ENCODE measurements at places on chromosomes 2 and 18.
A peak's percentile ranks its signal among the peaks of the same experiment; 100 is the strongest.

GRCh38 chr18:14925281-14925709, 177.3 kb downstream of the ANKRD30B start:
- no peak for DNase-seq

- DNase-seq: no peak
Measured at GRCh38 chr18:3383381-3383915, 66.5 kb upstream of the TGIF1 start.

- DNase-seq: no peak
Measured at GRCh38 chr2:231533086-231533776, 3.0 kb upstream of the NMUR1 start.

GRCh38 chr2:105775809-105776559, 31.3 kb downstream of the NCK2 start:
- no peak for DNase-seq

DNA sequence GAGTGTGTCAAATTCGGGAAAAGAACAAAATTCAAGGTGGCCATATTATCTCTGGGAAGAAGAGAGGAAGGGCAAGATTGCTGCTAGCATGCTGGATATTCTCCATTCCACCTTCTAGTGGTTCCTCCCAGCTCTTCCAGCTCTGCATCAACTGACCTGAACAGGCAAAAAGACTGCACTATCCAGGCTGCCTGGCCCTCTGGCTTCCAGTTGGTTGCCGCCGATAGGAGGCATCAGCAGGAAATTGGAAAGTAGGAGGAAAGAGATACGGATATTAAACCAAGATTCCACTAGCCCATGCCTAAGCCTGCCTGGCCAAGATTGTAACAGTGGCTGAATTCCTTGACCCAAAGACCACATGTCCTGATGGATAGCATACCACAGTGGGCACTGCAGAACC, 1.7 kb upstream of the RTTN start:
- DNase-seq: no peak

DNA sequence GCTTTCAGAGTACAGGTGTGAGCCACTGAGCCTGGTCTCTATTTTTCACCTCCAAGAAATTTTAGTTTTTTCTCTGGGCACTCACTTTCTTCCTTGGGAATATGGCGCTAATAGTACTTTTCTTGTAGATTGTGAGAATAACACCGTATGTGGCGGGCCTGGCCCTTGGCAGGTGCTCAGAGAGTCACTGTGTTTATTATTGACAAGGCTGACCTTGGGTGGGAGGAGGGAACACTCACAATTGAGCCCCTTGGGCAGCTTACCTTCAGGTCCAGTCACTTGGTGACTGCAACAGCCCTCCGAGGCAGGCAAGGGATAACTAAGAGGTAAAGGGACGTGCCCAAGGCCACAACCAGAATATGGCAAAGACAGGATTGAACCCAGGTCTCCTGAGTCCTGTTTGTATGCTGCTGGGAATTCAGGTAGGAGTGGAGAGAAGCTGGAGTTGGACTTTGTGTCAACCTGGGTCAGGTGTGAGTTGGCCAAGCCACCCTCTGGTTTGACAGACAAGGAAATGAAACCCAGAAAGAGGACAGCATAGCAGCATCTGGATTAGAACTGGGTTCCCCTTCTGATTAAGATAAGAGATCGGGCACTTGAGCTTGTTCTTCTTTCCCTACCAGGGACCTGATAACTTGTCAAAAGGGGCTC, 2.8 kb upstream of the STK25 start:
- no peak for DNase-seq

DNA sequence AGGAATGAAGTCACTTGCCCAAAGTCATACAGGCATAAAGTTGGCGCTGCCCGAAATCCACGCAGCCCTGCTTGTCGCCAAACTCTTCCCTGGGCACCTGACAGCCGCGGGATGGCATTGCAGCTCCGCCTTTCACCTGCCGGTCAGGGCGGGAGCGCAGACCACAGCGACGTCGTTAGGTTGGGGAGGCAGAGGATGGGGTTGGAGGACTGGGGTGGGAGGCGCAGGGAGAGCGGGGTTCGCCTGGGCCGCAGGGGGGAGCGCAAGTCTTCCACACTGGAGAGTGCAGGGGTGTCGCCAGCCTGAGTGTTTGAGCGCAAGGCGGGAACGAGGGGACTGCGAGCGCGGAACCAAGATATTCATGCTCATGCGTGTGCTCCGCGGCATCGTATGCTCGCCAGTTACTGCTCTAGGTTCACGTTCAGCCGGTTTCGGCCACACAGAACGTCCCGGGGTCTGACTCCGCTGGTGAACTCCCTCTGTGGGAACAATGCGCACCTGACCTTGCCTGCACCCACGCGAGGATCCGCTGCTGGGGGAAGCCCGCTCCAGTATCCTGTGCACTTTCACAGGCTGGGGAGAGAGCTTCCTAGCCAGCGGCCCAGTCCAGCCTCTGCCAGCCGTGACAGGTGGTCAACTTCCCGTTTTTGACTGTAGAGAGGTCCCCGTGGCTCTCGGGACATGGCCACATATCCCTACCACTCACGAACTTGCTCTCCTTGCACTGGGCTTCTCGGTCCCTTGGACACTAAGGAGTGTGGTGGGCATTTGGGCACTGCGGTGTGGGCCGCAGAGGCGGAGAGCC, 767 bp upstream of the NPPC start:
- DNase-seq: peak; percentile 30

GRCh38 chr2:241689306-241689705, 2.7 kb upstream of the DTYMK start:
- DNase-seq: no peak

- no peak for DNase-seq
Measured at GRCh38 chr2:169093535-169093934, 24.2 kb downstream of the DHRS9 start.

- no peak for DNase-seq
Measured at GRCh38 chr2:64635976-64636911, 17.5 kb downstream of the SERTAD2 start.

- no peak for DNase-seq
Measured at GRCh38 chr2:20781656-20782265, 41.1 kb downstream of the LDAH start.

DNA sequence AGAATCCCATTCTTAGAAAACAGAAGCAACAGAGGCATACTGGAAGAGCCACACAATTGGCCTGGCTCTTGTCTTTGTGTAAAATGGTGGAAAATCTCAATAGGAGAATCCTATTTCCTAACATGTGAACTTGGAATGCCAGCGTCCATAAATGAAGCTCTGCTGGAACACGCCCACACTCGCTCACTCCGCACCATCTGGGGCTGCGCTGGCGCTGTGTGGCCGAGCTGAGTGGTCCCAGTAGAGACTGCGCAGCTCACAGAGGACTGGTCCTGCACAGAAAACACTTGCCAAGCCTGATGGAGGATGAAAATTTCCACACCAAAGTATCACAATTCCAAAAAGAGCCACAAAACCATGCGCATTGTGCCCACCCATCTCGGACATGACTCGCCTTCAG, 56.2 kb downstream of the PXDN start:
- DNase-seq: no peak

GRCh38 chr2:121849236-121849635, 93.8 kb downstream of the TSN start:
- no peak for DNase-seq

DNA sequence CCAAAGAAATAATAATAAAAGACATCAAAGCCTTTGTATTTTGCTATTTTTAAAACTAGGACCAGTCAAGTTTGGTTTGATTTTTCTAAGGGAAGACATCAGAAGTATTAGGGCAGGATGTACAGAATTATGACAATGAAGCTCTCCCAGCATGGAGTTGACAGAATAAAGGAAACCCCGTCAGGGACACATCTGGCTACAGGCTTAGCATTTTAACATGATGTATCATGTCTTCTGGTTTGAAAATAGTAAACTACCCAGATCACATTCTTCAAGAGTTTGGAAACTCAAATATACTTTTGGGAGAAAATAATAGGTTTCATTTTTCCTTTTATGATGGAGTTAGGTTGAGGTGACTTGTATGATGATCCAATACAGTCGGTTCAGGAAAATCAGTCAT, 552.0 kb upstream of the CDH2 start:
- no peak for DNase-seq

- no peak for DNase-seq
Measured at GRCh38 chr18:56158676-56159075, 479.7 kb downstream of the TXNL1 start.

- DNase-seq: no peak
Measured at GRCh38 chr2:30454571-30454970, 7.5 kb downstream of the LCLAT1 start.

DNA sequence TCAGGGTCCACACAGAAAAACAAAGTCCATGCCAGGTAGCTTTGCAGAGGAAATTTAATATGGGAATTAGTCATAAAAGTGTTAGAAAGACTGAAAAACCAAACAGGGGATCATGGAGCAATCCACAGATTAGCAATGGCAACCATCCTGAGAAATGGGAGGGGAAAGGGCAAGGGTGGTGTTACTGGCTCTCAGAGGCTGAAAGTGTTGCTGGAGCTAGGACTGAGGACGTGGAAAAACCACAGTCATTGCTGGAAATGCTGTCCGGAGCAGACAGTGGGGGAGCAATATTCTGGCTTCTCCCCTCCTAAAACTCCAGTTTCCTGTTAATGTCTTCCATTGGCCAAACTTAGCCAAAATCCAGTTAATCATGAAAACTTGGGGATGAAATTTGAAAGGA, 172.4 kb downstream of the ZBTB7C start:
- no peak for DNase-seq

DNA sequence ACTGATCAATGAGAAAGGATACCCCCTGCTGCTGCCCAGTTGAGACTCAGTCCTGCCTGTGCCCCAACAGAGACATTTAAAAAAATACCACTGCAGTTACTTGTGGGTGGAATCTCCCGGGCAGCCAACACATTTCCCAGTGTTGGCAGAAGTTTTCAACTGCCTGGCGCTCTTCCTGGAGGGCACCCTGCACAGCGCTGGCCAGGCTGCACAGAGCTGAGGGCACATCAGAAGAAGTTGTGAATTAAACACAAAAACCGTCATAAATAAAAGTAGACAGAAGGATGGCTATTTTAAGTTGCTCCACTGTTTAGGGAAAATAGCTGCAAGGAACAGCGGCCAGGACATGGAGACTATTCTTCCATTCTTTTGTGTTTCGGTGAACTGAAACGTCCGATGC, 110.2 kb upstream of the THOC1 start:
- no peak for DNase-seq

DNA sequence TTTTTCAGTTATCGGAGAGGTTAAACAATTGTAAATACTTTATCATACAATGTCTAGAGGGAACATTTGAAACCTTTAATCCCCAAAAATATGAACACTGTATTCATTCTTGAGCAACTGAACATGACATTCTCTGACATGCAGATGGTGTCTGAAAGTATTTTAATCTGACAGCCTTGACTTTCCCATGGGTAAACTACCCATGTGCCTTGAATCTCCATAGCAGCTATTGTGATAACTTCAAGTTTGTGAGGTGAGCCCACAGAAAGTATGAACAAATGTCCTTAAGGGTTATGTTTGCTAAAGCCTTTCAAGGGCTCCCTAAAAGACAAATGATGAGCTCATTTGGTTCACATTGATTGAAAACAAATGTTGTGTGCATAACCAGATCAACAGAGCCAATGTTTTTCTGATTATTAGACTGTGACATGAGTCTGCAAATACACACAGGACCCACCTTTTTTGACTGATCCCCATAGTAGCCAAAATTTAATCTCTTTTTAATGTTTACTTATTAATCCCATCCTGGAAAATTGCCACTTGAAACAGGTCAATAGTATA, 1326.0 kb downstream of the LRP1B start:
- DNase-seq: no peak

GRCh38 chr18:9148203-9148552, 11.6 kb downstream of the ANKRD12 start:
- no peak for DNase-seq

- DNase-seq: peak; percentile 38
Measured at GRCh38 chr2:88329815-88330603, 122.5 kb downstream of the FOXI3 start.

- no peak for DNase-seq
Measured at GRCh38 chr2:39515273-39515896, 78.3 kb upstream of the MAP4K3 start.

- no peak for DNase-seq
Measured at GRCh38 chr18:26804519-26804918, 61.0 kb downstream of the AQP4 start.

- no peak for DNase-seq
Measured at GRCh38 chr2:180630756-180631155, 349.6 kb upstream of the UBE2E3 start.

- DNase-seq: no peak
Measured at GRCh38 chr18:42534313-42534712, 579.3 kb downstream of the PIK3C3 start.

DNA sequence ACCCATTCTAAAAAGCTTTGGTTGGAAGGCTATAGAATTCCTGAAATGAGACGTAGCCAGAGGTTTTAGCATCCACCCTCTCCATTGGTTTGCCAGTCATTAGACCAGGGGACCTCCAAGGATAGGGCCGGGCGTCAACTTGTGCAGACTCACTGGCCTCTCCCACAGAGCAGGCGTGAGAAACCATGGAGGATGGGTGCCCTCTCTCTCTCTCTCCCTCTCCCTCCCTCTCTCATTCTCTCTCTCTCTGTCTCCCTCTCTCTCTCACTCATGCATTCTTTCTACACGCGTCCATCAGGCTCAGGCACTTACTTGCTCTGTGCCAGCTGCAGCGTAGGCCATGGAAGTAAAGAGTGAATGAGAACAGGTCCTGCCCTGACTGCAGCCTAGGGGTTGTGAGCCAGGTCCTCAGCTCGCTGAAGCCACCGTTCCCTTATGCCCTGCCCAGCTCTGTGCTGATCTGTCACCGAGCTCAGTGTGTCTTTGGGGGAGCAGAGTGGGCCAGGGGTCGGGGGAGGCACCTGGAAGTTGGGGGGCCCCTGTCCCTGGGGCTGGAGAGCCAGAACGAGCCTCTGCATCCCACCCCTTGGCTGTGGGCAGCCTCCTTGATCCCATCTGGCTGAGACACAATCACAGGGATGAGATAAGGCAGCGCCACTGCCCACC, 304.4 kb upstream of the HS6ST1 start:
- DNase-seq: no peak

DNA sequence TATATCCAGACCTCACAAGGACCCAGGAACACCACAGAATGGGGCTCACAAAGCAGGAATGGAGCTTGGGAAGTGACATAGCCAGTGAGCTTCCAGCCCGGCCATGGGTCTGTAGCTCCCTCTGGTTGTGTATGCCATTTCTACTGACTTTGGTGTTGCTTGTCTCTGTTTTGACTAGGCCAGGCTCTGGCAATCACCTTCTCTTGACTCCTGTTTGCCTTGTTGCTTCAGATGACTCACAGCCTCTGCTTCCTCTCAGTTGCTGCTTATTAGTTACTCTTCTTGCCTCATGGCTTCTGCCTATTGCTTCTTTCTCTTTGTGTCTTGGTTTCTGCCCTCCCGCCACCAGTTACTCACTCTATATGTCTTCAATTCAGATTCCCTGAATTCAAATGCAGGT, 15.8 kb upstream of the IER3IP1 start:
- DNase-seq: no peak

GRCh38 chr18:5309888-5310470, 14.5 kb upstream of the ZBTB14 start:
- DNase-seq: no peak

DNA sequence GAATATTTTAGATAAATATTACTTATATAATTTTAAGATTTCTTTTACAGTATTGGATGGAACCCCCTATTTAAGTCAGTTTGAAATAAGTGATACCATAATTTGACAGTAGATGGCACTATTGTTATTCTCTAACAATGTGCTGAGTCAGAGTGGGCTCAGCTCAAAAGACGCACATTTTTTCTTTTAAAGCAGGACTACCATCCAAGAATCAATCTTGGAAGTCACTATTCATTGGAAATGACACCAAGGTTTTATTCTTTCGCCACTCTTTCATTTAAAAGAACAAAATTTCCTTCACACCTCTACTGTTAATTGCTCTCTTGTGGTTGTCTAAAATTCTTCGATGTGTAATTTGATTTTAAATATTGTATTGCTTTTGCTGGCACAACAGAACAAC, 32.6 kb upstream of the SPAG16 start:
- DNase-seq: peak; percentile 68

All from NCI-H2107 (cell line).